GM13977 (cell line): ENCODE measurements at places on chromosomes 2 and 18.

- no peak for DNase-seq
These were observed 207.2 kb downstream of the GBX2 start for GRCh38 chr2:235960716-235961640.

DNA sequence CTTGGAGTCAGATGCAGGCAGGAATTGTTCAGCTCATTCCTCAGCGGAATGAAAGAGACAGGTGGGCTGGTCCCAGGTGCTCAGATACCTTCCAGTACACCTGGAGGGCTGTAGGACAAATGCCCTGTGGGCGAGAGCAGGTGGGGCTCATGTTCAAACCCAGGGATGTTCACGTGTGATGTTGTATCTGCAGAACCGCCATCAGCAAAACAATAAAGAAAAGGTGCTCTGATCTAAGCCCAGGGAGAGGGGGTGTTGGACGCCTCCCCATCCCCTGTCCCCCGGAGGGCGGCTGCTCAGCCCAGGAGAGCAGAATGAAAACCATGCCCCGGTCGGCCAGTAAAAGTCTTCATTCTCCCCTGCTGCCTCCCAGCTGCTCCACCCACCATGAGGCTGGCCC is 197.4 kb downstream of the HAUS1 start:
- no peak for DNase-seq

- DNase-seq: no peak
These were observed 95.0 kb upstream of the EML6 start for GRCh38 chr2:54628418-54628817.

- DNase-seq: no peak
These were observed 929.5 kb downstream of the NRXN1 start for GRCh38 chr2:50102383-50102782.

GRCh38 chr2:176001281-176001915 is 669 bp downstream of the LNPK start:
- peak; percentile 38 for DNase-seq

GRCh38 chr2:9950521-9951271 is 797 bp upstream of the GRHL1 start:
- peak; percentile 84 for DNase-seq
